ENCODE measurements at places on chromosomes 6 and 20.

GRCh38 chr6:35486005-35486925 is 10.6 kb downstream of the TEAD3 start:
- no peak for DNase-seq

GRCh38 chr6:134621858-134622257 is 303.9 kb upstream of the SGK1 start:
- DNase-seq: no peak

DNA sequence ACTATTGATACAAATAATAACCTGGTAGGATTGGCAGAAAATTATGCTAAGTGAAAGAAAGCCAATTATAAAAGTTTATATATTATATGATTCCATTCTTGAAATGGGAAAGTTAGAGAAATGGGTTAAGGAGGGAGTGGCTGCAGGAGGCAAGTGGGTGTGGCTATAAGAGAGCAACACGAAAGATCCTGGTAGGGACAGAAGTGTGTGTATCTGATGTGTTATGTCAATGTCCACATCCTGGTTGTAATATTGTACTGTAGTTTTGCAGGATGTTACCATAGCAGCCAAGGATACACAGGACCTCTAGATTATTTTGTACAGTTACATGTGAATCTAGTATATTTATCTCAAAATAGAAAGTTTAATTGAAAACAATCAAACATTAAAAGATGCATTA is 46.8 kb downstream of the SNX5 start:
- no peak for DNase-seq

- DNase-seq: no peak
Measured at GRCh38 chr6:110859335-110859792, 15.2 kb upstream of the AMD1 start.

- no peak for DNase-seq
Measured at GRCh38 chr6:79101164-79101563, 23.1 kb upstream of the PHIP start.

- DNase-seq: no peak
Measured at GRCh38 chr20:36366623-36367369, 60.7 kb downstream of the DLGAP4 start.

DNA sequence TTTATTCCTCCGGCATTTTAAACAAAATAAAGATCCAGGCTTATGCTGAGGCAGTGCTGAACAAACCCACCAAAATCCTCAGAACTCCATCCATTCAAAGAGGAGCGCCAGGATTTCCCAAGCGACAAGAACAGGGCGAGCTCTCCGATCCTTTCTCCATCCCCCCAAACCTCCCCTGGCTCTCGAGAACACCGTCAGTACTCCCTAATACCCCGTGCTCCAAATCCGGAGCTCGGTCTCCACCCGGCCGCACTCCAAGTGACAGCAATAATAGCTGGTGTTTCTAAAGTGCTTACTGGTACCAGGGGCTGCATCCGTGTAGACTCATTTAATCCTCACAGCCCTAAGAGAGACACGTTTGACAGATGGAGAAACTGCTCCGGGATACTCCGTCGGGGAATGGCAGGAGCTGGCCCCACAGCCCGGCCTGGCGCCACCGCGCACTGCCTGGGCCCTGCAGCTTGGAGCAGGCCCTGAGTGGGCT is 277.1 kb upstream of the QKI start:
- no peak for DNase-seq

DNA sequence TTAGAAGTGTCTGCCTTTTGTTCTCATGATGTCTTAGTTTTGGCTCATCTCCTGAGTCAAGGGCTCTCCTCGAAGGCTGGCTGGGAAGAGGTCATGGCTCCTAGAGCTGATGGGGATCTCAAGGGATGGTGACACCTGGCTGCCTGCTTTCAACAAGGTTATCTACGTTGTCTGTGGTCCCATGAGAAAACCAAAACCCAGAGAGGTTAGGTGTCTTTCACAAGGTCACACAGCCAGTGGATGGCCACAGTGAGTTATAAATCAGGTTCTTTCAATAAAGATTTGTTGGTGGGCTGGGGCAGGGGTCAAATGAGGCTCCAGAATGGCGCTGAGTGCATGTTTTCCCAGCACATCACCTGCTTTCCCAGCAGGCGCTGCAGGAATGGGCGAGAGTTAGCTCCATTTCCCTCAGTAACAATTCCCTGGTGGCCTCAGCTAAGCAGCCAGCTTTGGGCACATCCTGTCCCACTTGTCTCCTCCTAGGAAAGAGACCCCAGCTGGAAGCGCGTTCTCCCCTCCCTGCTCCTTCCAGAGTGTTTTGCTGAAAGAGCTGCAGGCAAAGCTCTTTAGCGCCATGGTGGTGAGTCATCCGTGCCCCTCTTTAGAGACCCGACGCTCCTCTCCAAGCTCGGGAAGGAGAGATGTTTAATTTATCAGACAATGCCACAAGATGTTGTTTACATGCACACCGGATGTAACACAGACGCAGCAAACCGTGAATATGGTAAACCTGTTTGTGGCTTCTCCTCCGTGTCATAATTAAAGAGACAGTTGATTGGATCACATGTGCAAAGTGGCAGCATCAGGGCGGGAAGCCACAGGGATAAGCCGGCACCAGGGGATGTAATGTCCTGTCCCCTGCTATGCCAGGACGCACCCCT is 109.7 kb downstream of the LRFN2 start:
- DNase-seq: no peak

DNA sequence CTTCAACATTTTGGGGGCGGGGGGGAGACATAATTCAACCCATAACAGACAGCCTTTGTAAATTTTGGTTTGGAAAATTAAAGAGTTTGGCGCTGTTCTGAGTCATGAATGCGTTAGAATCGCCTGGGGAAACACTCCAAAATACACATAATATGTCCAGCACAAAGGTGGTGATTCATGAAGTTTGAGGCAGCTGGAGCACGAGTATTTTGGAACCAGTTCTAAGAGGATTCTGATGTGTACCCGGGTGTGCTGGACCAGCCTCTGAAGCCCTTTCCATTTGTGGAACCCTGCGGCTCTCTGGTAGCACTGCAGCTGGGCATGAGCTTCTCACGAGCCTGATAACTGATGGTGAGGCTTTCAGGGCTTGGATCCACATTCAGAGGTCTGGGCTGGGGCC is 4.7 kb downstream of the GMPR start:
- no peak for DNase-seq

DNA sequence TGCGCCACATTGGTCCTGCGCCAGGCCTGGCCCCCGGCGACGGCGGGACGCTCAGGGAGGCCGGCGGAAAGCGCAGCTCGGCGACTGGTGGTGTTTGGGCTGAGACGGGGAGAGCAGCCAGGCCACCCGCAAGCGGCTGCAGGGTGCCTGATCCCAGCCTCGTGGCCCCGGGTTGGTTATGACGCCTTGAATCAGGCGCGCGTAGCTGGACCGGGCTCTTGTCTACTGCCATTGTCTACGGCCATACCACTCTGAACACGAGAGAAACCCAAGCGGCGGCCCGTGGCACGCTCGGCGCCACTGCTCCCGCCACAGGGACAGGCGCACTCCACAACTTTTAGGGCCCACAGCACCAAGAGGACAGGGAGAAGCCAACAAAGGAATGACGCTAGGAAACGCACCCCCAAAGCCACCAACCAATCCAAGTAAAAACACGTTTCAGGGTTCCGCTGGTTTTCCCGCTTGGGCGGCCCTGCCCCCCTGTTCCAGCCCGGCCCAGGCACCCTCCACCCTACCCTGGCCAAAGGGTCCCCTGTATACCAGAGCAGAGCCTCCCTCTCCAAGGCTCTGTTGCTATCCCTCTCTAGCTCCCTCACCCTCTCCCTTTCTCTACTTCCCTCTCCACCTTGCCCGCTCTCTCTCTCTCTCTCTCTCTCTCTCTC is 1849.3 kb upstream of the DEFB115 start:
- no peak for DNase-seq

DNA sequence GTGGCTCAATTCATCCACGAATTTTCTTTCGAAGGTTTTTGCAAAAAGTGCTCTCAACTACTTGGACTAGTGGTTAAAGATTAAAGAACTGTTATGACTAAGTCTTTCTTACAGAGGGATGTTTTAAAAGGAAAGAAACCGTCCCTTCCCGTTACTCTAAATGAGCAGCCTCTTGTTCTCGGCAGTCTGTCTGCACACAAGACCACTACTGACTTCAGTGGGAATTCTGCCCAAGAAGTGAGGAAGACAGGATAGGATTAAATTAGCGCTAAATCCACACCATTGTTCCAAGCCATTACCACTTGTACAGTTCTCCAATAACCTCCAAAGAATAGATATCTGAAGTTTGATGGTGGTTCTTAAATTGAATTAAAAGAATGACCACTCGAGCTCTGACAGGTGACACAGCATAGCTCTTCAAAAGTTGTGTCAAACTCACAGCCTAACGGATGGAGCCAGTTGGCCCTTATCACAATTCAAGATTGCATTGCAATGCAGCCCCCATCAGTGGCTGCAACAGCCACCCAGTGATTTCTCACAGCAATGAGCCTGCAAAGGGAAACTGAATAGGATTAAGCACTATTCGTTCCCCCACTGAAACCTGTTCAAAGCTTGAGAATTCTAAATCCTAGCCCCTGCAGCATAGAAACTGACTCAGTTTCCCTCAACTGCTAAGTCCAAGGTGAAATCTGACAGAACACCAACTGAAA is 1.8 kb downstream of the EPB41L2 start:
- no peak for DNase-seq

DNA sequence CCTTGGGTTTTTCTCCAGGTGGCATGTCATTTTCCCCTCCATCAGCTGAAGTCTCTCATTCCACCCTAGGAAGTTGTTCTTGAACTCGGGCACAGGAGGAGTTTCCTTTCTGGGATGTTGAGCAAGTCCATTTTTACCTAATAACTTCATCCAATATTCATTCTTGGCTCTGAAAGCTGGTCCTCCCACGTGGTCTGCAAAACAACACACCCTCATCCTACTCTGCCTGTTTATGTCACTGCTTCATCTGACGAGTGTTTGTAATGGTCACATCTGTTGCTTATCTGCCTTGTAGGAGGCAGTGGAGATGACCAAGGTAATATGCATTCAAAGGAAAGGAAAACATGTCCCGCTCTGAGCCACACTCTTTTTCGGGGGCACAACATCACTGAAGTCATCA is 41.7 kb upstream of the AIG1 start:
- no peak for DNase-seq

DNA sequence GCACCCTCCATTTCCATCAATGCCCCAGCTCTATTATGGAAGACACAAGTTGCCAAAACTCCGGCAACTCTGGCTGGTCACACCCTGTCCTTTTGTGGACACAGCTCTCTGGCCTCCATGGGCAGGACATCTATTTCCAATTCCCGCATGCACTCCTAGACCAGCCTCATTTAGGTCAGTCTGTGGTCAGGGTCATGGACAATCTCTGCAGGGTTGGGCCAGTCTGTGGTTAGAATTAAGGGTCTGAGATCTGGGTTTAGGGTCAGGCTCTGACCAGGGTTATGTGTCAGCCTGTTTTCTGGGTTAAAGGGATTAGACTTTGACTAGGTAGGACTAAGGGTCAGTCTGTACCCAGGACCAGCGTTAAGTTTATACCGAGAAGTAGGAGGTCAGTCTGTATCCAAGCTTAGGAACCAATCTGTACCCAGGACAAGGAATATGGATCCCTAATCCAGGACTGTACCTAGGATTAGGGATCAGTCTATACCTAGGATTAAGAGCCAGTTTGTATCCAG is 82.4 kb downstream of the VEGFA start:
- DNase-seq: no peak

GRCh38 chr6:169326067-169326799 is 72.6 kb upstream of the THBS2 start:
- no peak for DNase-seq

Data from cortex of kidney (tissue), 1 donor.